ENCODE measurements at places on chromosomes 11 and 22. TPM values are rescaled to one million over a fixed set of nuclear protein-coding genes. Genes with fewer than 3 reads are reported as not detected.

DNA sequence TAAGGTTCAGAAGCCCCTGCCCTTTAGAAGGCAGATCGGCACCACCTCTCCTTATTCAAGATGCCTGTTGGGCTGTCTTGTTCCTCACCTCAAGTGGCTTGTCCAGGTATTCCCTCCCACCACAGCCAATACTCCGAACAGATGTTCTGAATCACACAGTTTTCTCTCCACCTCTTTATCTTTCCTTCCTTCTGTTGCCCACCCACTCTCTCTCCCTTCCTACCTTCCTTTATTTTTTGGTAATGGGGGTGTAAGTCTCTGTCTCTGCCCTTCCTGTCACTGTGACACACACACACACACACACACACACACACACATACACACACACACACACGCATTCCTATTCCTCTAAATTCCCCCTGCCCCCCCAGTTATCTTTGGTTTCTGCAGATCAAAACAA, 8.4 kb downstream of the BEST1 start:
- H3K27ac ChIP-seq, result no peak overlapping the region

The MIOX gene
- total RNA-seq, result not detected

The SLC22A9 gene
- not detected for total RNA-seq

GRCh38 chr22:35761037-35761436, 43.4 kb downstream of the APOL5 start:
- no peak for DNase-seq
- no peak overlapping the region for H3K27ac ChIP-seq
- no peaks in the 10 kb centered on the region for H3K27me3 ChIP-seq
- H3K36me3 ChIP-seq, result no peaks in the 10 kb centered on the region
- no peaks in the 10 kb centered on the region for H3K4me1 ChIP-seq
- no peak overlapping the region for H3K4me3 ChIP-seq

The PHOX2A gene
- total RNA-seq, result not detected

DNA sequence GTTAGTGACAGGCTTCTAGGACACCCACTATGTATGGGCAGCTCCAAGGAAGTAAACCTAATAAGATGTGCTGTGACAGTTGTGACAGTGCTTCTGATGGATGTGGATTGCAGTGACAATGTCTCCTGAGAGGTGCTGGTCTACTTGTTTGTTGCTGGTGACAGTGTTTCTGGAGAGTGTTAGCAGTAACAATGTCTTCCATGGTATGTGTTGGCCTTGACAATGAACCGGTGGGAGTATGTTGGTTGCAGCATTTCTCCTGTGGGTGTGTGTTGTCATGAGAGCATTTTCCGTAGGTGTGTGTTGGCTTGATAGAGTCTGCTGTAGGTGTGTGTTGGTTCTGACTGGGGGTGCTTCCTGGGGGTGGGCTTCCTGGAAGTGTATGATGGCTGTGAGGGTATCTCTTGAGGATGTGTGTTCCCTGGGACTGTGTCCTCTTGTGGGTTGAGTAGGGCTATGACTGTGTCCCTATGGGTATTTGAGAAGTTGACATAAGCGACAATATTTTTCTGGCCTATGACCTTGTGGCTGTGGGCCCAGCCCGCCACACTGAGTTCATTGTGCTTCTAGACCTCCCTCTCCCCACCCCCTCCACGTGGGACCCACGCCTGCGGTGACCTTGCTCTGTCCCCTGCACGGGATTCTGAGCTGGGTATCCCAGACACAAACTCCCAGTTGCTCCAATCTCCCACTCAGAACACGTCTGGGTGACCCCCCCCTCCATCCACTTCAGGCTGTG, 1.2 kb downstream of the DCHS1 start:
- DNase-seq, result no peak
- no peak overlapping the region for H3K27ac ChIP-seq
- H3K27me3 ChIP-seq, result peaks cover 4% of the 10 kb centered on the region
- H3K4me1 ChIP-seq, result no peaks in the 10 kb centered on the region

The CREBZF gene
- 40.8 TPM for total RNA-seq

The SCUBE2 gene
- total RNA-seq, result 0.31 TPM

DNA sequence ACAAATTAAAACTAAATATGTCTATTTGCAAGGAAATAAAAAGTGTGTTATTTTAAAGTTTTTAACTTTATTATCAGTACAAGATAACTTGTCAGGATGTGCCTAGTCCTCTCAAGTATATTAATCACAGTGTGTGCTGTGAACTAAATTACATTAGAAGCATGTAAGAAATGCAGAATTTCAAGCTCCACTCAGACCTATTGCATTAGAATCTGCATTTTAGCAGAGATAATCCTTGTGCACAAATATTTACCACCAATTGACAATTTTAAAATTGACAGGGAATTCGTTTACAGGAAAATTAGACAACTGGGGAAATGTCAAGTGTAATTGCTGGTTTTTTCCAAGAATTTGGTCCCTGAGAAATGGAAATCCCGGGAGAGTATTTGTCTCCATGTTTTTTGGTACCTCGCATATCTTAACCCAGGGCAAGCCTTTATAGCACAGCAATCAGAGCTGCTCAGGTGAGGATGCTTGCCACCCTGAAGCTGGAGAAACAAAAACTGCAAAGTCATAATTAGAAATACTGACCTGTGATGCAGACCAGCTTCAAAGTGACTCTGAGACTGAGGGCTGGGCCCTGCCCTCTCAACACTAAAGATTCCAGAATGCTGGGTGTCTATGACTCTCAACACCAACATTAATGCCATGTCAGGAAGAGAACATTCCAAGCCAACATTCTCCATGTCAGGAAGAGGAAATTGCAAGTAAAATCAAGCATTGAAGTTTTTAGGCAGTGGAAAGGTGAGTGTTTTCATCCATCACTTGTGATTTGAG, at the start of gene OR8G1:
OR8G1 (plus strand) TSS at position 475 of the 777 bp plus-strand sequence. CDS start 8,581 bp downstream, outside the sequence.
- H3K4me1 ChIP-seq, result no peaks in the 10 kb centered on the region
- no peaks in the 10 kb centered on the region for H3K36me3 ChIP-seq
- no peak within 1 kb of the TSS for H3K27ac ChIP-seq
- DNase-seq, result no peak
- no peaks in the 10 kb centered on the region for H3K27me3 ChIP-seq
- H3K4me3 ChIP-seq, result no peak within 1 kb of the TSS
